Activated CD8-positive, alpha-beta memory T cell treated with anti-CD3 and anti-CD28 coated beads for 4 hours (primary cell): ENCODE measurements at places on chromosomes 2 and 18.

DNA sequence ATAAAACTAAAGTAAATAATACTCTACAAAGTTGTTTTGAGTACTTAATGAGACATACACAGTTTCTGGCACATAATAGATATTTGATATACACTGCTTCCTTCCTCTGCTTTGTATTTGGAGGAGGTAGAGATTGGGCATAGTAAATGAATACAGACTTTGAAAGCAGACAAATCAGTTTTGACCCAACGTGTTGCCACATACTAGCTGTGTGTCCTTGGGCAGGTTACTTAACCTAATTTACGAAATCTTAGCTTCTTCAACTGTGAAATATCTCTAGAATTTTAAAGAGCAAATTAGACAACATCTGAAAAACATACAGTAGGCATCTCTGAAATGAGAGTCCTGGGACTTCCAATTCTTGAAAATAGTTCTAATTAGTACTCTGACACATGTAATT lies 425.4 kb downstream of the TGIF1 start:
- no peak for DNase-seq

GRCh38 chr2:169038338-169038757 lies 7.2 kb upstream of the ABCB11 start:
- DNase-seq: no peak

DNA sequence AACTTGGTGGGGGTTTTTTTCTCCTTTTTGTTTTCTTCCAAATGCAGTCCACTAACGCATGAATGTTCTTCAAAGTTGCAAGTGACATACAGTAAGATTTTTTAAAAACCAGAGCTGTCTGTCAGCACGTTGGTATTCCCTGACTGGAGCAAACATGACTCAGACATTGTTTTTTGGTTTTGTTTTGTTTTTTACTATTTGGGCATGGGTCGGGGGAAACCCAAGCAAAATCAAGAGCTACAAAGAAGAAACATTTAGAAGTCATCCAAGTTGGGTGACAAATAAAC lies 726 bp upstream of the CCDC88A start:
- DNase-seq: no peak

- no peak for DNase-seq
Observed at GRCh38 chr2:191056228-191056627, 42.3 kb upstream of the STAT1 start.

- no peak for DNase-seq
Observed at GRCh38 chr2:163132850-163133249, 294.3 kb upstream of the KCNH7 start.

- no peak for DNase-seq
Observed at GRCh38 chr2:189579585-189580186, 900 bp downstream of the SLC40A1 start.

- no peak for DNase-seq
Observed at GRCh38 chr2:123762221-123762620, 262.9 kb upstream of the CNTNAP5 start.

DNA sequence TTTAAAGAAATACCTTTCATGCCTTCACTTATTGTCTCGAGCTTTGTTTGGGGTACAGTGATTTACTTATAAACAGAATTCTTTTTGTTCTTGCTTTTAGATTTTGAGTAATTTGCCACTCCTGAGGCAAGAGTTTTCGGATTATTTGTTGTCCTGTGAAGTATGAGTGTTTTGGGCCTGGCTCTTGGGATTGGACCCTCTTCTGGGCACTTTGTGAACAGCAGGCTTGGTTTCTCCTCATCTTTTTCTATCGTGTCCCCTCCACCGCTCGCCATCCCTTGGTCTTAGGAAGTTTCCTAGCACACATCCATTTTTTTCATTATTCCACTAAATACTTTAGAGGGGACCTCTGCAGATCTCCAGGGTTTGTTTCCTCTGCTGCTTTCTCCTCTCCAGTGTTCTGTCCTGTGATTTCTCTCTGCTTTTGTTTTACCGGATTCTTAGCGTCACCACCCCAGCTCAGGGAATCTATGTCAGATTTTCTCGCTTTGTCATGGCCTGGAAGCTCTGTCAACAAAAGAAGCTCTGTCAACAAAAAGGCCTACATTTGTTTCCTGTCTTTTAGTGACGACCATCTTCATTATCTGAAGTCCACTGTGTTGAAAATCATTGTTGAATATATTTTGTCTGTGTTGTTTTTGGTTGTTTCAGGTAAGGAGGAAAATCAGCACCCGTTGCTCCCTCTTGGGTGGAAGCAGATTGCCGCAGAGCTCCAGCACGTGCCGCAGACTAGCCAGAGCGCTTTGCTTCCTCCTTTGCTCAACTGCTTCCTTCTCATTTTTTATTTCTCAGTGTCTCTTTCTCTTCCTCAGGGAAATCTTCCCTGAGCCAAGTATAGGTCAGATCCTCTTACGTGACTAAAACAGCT lies 27.8 kb downstream of the ANKRD62 start:
- DNase-seq: no peak

DNA sequence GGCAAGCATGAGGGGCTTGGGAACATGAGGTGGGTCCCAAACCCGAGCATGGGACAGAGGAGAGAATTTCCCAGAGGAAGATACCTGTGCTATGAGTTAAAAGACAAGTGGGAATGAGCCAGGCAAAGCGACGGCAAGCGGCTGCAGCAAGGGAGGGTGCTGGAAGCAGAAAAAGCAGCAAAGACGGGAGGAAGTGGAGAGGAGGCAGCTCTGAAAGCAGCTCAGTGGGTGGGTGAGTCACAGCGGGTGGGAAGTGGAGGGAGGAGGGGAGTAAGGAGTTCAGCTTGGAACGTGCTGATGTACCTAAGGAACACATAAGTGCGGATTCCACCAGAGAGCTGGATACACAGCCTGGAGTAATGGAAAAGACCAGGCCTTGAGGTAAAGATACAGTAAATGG lies 41.4 kb downstream of the THUMPD2 start:
- DNase-seq: no peak

- DNase-seq: no peak
Observed at GRCh38 chr2:73759285-73759764, 20.6 kb downstream of the DUSP11 start.

DNA sequence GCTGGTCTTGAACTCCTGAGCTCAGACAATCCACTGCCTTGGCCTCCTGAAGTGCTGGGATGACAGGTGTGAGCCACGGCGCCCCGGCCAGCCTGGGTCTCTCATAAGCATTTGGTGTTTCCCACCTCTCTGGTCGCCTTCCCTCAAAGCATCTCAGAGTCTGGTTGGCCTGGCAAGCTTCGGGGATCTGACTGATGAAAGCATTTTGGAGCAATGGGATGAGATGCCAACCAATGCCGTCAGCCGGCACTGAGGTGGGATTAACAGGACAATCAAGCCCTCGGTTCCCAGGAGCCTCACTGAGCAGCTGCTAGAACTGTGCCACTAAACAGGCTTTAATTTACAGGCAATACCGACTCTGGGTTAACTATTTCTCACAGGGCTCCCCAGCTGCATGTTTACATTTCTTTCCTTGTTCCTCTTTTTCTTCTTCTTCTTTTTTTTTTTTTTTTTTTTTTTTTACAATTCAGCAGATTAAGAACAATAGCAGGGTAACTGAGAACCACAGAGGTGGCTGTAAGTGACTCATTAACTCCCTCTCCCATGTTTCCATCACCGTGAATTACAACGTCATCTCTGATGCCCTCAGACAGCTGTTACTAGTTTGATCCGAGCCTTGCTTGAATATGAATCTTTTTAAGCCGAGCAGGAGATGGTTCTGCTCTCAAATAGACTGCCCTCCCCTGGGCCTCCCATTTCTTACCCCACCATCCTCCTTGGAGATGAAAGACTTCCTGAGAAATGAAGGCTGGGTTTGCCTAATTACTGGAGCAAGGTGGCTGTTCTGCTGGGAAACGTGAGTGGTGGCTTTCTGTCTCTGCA lies 37.9 kb downstream of the ODC1 start:
- no peak for DNase-seq

GRCh38 chr18:44957461-44957860 lies 276.8 kb downstream of the SETBP1 start:
- no peak for DNase-seq

DNA sequence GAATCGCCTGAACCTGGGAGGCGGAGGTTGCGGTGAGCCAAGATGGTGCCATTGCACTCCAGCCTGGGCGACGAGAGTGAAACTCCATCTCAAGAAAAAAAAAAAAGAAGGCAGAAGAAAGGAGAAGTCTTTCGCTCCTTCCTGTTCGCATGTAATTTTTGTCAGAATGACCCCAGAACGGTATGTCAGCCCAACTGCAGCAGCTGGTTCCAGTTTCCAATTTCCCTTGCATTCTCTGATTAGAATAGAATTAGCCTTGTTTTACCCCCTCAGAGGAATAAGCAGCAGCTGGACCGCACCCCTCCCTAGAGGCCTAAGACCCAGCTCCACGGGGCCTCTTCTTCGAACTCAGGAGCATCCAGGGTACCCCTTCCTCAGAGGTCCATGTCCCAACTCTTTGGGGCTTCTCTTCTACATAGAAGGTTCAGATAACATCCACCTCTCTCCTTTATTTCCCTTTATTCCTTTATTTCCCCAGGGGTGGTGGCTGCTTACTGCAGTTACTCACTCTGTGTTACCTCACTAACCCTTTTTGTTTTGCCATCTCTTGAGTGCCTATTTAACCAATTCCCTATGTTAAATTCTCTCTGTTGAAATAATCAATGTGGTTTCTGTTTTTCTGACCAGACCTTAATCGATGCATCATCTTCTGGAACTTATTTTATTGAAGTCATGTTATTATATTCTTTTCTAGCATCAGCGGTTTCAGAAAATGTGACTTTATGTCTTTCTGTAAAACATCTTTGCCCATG lies 7.2 kb upstream of the PUM2 start:
- DNase-seq: no peak

DNA sequence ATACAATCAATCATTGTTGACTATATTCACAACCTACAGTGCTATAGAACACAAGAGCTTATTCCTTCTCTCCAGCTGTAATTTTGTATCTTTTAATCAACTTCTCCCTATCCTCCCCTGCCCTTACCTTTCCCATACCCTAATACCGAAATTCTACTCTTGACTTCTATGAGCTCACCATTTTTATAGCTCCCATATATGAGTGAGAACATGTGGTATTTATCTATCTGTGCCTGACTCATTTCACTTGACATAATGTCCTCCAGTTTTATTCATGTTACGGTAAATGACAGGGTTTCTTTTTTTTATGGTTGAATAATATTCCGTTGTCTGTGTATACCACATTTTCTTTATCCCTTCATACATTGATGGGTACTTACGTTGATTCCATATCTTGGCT lies 2.6 kb downstream of the MROH2A start:
- no peak for DNase-seq

GRCh38 chr2:176128982-176129796 lies at the start of gene HOXD8:
Gene HOXD8, plus strand, starts transcription at chr2:176129705. Its CDS starts 662 bp downstream, at chr2:176130367.
- DNase-seq: no peak

DNA sequence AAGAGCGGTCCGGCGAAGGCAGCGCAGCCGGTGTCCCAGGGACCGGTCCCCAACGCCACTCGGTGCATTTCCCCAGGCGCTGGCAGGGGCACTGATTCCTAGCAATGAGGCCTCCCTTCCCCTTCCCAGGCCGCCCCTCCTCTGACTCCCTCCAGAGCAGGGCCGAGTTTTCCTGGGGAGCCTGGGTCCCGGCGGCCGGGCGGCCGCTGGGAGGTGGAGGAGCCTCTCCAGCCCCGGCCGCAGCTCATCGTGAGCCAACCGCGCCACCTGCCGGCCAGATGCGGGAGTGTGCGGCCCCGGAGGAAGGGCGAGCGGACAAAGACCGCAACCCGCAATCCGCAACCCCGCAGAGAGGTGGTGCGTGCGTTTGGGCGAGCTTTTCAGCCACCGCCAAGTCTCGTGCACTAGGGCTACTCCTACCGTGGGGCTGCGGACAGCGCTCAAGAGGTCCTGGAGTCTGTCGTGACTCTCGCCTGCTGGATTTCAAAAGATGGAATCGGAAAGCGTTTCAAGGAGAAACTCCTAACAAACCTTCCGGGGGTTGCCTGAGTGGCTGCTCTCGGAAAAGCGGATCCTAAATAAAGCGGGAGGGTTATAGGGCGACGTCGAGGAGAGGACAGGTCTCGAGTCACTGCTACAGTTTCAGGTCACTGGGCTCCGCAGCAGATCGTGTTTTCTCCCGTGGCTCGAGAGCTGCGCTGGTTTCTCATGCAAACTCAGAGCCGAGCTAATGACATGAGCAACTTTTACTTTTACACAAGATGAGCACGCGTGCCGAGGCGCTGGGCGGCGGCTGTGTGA lies 1.5 kb upstream of the EPHA4 start:
- peak; percentile 59 for DNase-seq

DNA sequence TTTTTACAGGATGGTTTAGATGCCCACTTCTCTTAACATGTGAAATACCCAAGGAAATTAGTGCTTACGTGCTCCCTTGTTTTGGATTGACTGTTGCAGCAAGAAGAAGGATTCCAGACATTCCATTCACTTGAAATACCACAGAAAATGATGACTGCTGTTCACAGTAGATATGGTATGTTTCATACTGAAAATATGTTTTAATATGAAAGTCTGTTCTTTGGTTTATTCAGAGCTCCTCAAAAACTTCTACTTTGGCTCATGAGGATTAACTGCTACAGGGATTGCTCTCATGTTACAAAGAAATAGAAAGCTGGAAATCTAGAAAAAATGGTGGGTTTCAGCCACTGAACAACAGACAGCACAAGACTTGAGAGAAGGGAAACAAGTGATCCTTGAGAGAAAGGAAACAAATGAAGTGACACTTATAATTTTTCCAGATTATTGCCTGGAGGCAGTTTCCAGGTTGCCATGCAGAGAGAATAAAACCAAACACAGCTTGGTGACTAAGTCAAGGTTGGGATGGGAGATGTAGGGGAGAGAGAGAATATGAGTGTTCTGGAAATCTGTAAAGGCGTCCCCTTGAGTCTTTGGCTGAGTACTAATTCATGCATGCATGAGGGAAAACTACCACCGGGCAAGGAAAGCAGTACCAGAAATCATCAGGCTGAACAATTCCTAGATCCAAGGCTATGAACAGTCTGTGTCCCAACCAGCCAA lies 348.1 kb downstream of the CLIP4 start:
- DNase-seq: no peak

DNA sequence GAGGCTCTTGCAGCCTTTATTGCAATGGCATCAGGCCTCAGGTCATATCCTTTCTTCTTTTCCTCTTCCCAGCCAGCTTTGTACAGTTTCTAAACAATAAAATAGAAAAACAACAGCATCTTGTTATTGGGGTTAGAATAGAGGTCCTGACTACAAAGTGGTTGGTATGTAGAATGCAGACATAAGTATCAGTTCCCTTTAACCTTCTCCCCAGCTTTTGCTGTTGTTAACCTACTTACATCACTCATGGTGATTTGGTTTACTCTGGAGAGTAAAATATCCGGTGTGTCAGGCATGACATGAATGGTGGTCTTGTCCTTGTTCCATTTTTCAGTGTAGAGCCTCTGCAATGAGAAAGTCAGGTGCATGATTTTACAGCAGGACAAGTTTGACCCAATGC lies 69.8 kb downstream of the NEB start:
- no peak for DNase-seq

DNA sequence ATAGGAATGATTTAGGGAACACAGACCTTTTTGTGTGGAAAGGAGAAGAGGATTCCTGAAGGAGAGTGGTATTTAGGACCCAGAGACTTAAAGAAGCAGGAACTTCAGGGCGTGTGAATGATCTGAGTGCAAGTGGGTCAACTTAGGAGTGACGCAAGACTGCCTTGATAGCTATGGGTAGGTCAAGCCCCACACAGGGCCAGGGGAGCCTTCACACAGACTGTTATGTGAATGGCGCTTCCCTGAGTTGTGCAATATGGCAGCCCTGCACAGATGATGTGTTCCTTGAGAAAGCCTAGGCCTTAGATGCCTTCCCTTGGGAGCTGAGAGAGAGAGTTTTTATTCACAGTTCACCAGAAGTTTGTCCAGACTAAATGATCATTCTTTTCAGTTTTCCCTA lies 47.1 kb upstream of the IGFBP5 start:
- DNase-seq: no peak

- DNase-seq: peak; percentile 18
Observed at GRCh38 chr2:204177977-204178522, 241.5 kb downstream of the ICOS start.

- no peak for DNase-seq
Observed at GRCh38 chr2:95390272-95390880, 12.1 kb upstream of the FAHD2A start.
